Right ventricle myocardium superior (tissue), 1 donor: ENCODE measurements at places on chromosomes 16 and 17.

DNA sequence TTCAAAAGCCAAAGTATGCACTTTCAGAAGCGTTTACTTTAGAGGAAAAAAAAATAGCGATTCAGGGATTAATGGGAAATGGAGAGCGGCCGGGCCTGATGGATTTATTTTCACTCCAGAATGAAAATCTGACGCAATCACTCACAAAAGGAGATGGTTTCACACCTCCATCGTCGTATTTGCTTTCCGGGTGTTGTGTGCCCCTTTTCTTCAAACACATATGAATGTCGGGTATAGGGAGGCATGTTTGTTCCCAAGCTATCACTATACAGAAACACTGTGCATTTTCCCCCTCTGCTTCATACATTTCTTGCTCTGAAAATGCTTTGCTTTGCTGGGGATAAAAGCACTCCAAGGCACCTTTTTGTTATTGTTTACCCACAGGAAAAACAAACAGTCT, 562.2 kb upstream of the ZFHX3 start:
- DNase-seq: no peak

GRCh38 chr17:63675231-63675606, 24.7 kb downstream of the LIMD2 start:
- DNase-seq: no peak

DNA sequence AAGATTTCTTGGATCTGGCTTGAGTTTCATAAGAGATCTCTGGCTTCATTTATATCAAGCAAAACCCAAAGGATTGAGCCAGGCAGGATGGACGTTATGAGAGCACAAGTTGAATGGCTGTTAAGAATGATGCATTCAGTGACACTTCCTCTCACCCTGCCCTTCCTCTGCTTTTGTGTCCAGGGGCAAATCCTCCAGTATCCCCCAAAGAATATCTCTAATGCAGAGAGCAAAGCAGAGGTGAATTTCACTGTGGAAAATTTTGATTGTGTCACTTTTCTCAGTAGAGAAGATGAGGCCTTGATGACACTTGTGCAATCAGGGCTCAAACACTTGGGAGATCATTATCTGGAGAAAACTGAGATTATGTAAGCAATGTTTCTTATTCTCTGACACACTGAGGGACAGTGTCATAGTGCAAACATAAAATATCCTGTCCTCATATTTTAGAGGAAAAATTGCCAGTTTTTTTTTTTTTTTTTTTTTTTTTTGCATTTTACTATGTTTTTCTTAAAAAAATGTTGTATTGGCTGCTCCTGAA, 25.3 kb downstream of the MARCHF10 start:
- no peak for DNase-seq

DNA sequence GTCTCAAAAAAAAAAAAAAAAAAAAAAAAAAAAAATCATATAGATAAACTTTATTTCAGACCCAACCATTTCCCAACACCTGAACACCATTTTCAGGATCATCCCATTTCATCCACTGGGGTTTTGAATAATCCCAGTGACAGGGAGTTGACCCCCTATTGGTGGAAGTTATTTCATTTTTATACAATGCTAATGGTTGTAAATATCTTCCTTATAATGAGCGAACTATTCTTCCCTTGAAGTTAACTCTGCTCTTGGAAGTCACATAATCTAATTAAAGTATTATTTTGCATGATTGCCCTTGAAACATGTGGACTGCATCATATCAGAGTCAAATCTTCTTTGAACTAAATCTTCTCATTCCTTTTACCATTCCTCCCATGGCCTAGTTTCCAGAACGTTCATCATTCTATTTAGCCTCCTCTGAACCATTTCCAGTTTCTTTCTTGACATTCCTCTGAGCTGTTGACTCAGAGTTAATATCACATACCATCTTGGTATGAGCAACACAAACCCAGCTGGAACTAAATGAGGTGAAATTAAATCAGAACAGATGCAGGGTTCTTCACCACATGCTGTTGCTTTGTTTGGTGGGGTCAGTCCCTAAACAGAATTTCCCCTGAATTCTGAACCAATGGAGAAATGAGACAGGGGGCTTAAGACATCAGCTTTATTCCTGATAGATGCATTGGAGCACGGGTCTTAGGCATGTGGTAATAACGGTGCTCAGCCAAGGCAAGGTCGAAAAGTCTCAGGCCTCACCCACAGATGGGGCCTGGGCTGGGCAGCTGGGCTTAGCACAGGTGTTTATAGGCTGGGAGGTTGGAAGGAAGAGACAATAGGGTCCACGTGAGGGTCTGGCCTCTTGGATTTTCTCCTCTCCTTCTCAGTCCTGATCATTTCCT, 8.9 kb downstream of the HSD17B2 start:
- no peak for DNase-seq

- DNase-seq: no peak
Measured at GRCh38 chr16:7257016-7257415, 75.6 kb upstream of the RBFOX1 start.

GRCh38 chr16:51433599-51433998, 282.5 kb upstream of the SALL1 start:
- no peak for DNase-seq

DNA sequence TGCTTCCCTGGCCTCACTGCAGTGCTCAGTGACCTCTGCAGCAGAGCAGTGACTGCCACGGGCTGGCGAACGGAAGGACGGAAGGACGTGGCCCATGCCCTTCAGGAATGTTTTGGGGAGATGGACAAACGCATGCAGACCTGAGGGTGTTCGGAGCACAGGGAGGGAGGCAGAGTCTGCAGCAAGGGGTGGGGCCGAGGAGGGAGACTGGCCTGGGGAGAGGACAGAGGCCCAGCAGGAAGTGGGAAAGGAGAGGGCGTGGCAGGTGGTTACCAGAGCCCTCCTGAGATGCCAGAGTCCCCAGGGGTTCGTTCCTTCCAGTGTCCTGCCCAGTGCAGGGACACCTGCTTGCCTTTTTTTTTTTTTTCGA, 21.9 kb downstream of the ADORA2B start:
- no peak for DNase-seq

GRCh38 chr16:50274326-50275097, 8.2 kb downstream of the ADCY7 start:
- DNase-seq: peak; percentile 46

GRCh38 chr17:38872671-38873385, 3.0 kb downstream of the LASP1 start:
- DNase-seq: no peak

- DNase-seq: no peak
Measured at GRCh38 chr16:79947771-79948170, 347.2 kb upstream of the MAF start.

GRCh38 chr17:29010129-29010528, 4.3 kb upstream of the SEZ6 start:
- DNase-seq: no peak

DNA sequence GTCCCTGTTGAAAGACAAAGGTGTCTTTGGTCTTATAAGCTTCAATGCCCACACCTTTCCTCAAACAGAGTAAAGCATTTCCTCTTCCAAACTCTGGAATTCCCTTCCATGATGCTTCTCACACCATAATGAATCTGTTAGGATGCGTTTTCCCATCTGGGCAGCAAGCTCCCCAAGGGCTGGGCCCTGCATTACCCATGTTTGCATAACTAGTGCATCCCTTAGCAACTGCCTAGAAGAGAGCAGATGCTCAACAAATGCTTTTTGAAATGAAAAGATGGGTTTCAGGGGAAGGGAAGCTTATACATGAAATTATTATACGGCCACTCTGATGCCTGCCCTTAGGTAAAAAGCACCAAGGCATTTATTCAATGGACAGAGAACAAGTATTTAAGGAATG, 124.5 kb upstream of the CCL2 start:
- DNase-seq: no peak

- DNase-seq: no peak
Measured at GRCh38 chr16:80294172-80294571, 246.6 kb upstream of the DYNLRB2 start.

GRCh38 chr17:58002973-58003372, 4.1 kb downstream of the SRSF1 start:
- no peak for DNase-seq

DNA sequence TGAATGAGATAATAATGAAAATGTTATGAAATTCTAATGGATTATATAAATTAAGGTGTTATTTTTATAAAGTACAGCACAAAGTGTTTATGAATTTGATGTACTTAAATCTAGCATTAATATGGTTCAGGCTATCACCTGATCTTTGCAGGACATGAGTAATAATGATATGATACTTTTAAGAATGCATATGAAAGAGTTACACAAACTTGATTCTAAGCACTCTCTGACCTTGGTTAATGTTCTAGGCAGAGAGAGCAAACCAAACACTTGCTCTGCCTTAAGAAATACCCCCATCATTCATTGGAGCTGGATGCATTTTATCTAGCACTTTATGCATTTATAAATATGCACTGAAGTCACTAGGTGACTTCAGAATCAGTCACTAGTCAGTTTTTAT, 942.2 kb upstream of the CDH8 start:
- no peak for DNase-seq
